ENCODE measurements at places on chromosomes 13 and 19. TPM values are rescaled to one million over a fixed set of nuclear protein-coding genes. Genes with fewer than 3 reads are reported as not detected.
A peak's percentile ranks its signal among the peaks of the same experiment; 100 is the strongest.

DNA sequence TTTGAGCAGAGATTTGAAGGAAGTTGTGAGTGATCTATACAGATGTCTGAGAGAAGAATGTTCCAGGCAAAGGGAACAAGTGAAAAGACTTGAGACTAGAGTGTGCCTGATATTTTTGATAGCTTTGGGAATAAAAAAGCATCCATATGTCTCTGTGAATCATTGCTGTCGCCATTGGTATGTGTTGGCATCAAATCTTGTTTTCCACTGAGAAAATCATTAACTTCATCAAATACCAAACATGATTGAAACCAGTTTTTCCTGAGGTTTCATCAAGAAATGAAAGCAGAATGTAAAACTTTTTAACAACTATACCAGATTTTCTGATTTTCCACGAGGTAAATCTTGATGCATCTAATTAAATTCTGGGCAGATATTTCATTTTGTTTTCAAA, 862.6 kb downstream of the DIAPH3 start:
- DNase-seq = no peak

- DNase-seq = peak; percentile 51
These were observed 6.2 kb downstream of the MYO1F start for GRCh38 chr19:8571006-8571411.

DNA sequence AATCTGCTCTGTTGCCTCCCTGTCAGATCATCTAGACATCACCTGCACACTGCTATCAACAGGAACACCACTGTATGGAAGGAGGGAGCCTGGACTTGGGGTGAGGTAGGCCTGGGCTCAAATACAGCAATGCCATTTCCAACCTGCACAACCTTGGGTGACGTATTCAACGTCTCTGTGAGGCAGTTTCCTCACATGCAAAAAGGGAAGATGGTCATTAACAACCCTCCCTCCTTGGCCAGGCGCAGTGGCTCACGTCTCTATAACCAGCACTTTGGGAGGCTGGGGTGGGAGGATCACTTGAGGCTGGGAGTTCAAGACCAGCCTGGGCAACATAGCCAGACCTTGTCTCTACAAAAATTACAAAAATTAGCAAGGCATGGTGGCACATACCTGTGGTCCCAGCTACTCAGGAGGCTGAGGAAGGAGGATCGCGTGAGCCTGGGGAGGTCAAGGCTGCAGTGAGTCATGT, 13.1 kb downstream of the XRCC1 start:
- DNase-seq = no peak

GRCh38 chr13:110605132-110605531, 10.2 kb upstream of the NAXD start:
- DNase-seq = no peak

GRCh38 chr19:46608178-46608577, 7.0 kb downstream of the CALM3 start:
- peak; percentile 12 for DNase-seq

DNA sequence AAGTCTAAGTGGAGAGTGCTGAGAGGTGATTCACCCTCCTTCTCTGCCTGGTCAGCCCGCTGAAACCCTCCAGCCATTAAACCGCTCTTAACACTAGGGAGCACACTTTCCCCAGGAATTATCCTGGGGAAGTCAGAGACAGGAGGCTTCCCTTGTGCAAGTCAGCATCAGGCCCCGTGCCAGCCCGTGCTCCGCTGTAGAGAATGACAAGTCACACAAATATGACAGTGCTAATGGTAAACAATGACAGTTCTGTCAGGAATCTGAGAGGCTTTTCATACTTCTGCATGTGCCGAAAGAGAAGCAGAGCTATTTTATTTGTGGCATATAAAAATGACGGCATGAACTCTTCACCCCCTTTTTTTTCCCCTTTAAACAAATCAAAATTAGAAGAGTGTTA, 816.9 kb upstream of the SLC10A2 start:
- peak; percentile 86 for DNase-seq

DNA sequence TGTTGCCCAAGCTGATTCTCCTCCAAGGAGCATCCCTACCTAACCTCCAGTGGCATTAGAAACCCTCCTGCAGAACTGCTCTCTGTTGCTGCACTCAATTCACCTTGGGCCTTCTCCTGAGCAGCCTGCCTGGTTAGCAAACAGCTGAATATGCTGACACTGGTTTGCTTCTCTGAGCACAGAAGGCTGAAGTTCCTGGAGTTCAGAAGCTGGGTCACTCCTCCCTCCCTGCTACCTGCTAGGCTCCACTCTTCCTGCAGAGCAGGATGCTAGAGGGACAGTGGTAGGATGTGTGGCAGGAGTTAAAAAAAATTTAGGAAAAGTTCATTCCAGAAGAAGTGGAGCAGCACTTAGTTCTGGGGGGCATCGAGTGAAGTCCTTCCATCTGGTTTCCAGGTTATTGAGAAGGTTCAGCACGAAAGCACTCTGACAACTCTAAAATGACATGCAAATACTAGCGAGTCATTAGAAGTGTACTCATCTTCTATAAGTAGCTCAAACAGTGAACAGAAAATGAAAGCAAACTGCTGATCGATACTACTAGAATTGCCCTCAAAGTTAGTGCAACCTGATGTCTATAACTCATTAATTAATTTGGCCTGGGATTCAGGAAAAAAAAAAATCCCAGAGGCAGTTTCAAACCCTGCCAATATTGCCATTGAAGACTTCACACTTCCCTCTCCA, 293.7 kb downstream of the POU4F1 start:
- DNase-seq = no peak

GRCh38 chr19:49791776-49792445, 21.2 kb downstream of the FUZ start:
- no peak for DNase-seq

DNA sequence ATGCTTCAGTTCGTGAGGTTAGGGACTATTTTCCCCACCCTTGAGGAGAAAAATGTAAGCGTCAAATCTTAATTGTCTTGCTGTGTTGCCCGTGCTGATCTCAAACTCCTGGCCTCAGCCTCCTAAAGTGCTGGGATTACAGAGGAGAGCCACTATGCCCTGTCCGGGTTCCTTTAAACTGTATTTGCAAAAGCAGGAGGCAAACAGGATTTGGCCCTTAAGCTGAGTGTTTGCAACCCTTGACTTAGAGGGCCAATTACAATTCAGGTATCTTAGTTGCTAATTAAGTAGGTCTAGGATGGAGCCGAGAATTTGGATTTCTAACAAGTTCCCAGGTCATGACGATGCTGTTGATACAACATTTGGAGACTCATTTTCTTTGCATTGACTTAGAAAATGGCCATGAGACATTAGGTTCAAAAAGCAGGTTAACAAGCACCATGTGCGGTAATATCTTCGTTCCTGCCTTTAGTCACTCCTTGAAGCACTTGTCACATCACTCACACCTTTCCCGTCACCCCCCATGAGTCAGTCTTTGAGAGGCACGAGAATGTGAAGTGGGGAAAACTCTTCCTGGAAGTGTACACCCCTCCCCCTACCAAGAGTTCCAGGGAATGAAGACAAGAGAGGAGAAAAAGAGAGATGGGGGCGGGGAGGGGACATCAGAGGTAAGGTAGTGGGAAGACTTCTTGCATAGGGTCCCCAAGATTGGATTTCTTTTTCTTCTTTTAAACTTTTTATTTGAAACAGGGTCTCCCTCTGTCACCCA, 2.6 kb downstream of the NAPSA start:
- DNase-seq = no peak

GRCh38 chr19:54133312-54133956, 4.1 kb upstream of the CNOT3 start:
- DNase-seq = no peak

GRCh38 chr13:77537289-77537919, 1.9 kb downstream of the SCEL start:
- no peak for DNase-seq

DNA sequence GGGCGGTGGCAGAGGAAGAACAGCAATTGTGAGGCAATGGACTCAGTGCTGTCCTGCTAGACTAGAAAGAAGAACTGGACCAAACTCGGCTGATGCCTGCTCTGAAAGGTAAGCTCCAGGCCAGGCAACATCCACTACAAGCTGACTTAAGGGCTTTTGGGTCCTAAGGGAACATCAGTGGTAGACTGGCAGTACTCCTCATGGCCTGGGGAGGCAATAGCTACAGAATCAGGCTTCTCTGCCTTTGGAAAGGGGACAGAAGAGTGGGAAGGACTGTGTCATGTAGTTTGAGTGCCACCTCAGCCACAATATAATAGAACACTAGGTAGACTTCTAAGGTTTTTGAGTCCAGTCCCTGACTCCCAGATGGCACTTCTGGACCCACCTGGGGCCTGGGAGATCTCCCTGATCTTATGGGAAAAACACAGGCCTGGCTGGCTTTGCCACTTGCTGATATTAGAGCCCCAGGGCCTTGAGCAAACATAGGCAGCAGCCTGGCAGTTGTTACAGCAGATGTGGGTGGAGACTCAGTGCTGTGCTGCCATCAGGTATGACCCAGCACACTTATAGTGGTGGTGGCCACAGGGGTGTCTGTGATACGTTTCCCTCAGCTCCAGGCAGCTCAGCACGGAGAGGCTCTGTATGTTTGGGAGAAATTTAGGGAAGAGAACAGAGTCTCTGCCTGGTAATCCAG, 9.2 kb upstream of the CLC start:
- DNase-seq = no peak

- peak; percentile 37 for DNase-seq
These were observed 151.1 kb downstream of the LHFPL6 start for GRCh38 chr13:39451860-39452301.

GRCh38 chr19:3142292-3142670, 6.4 kb downstream of the GNA15 start:
- DNase-seq = no peak

GRCh38 chr19:32817569-32818476, 51.7 kb downstream of the SLC7A9 start:
- DNase-seq = no peak

GRCh38 chr19:55552206-55552605, 6.9 kb upstream of the SBK3 start:
- no peak for DNase-seq

- no peak for DNase-seq
These were observed 163.1 kb upstream of the TSHZ3 start for GRCh38 chr19:31512181-31512970.

- DNase-seq = peak; percentile 71
These were observed 333.9 kb downstream of the UQCRFS1 start for GRCh38 chr19:28878862-28879566.

Gene C1QTNF9
- total RNA-seq = 1.7 TPM

Gene ANGPTL8
- 4.0 TPM for total RNA-seq

Gene ZNF99
- total RNA-seq = 0.15 TPM

Gene AP1M2
- not detected for total RNA-seq

Gene ZNF555
- 10.7 TPM for total RNA-seq

All from left cardiac atrium (tissue), 4 donors.